ENCODE measurements at places on chromosomes 2 and 18.

GRCh38 chr2:190809876-190810525 lies 70.6 kb upstream of the GLS start:
- no peak for DNase-seq

- DNase-seq: no peak
Measured at GRCh38 chr2:18925296-18925695, 335.9 kb upstream of the NT5C1B start.

DNA sequence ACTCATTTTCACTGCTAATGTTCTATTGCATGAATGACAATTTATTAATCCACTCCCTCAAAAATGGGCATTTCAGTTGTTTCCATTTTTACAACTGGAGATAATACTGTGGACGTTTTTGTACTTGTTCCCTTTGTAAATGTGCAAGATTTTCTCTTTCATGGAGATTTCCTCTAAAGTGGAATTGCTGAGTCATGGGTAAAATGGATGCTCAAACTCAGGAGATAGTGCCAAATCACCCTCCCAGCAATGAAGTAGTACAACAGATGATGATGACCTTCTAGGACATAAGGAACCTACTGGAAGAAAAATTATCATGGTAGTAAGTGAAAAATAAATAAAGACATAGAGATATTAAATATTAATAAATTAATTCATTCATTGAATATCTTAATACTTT lies 460.8 kb upstream of the CHST9 start:
- DNase-seq: no peak

DNA sequence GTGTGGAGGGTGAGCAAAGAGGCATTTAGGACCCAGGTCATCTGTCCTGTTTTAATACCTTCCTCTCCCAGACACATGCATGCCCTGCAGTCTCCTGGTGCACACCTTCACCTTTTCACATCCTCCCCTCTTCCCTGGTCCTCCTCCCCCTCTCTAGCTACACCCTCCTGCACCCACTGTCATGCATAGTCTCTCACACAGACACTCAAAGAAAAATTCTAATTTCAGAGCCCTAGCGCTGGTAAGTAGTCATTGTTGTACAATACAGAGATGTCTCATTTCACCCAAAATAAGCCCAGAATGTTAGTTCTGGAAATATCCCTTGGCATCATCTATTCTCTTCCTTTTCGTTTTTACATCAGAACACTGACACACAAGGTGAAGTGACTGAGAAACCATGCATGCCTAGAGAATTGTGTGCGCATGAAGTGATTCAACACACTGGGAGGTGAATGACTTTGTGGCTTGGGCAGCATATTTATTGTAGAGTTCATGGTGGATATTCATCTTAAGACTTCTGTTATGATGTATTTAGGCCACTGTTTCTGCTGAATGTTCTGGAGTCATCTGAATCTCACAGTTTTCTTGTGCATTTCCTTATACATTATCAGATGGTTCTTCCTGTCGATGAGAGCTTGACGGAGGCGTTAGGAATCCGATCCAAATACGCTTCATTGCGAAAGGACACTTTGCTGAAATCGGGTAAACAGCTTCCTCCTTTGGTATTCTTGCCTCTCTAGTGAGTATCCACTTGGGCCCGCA lies 69.9 kb downstream of the COA5 start:
- peak; percentile 27 for DNase-seq

DNA sequence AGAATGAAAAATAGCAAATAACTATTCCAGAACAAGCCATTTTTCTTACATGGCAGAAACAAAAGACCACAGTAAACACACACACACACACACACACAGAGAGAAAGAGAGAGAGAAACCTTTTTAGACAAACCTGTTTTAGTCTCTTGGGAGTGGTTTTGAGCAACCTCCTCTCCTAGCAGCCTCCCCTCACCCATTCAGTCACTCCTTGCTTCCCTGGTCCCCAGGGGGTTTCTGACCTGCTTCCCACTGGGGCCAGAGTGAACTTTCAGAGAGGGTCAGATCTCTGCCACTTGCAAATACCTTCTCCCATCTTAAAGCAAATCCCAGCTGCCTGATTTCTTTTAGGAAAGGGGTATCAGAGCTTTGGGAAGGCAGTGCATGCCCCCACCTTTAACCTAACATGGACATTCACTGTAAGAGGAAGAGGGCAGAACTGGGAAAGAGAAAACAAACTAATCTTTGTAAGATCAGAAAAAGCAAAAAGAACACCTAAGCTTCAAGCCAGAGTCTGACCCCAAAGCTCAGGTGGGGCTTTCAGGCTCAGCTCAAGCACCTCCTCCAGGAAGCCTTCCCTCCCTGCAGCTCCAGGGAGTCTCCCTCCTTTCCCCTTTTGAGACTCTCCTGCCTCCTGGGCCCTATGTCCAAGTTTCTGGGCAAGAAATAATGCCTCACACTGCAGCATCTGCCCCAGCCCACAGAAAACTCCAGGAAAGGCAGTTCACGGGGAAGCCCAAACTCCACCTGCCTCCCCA lies 2.7 kb downstream of the SDC1 start:
- no peak for DNase-seq

GRCh38 chr2:138373993-138374408 lies 127.6 kb upstream of the SPOPL start:
- DNase-seq: no peak

GRCh38 chr18:48657447-48658120 lies 118.8 kb downstream of the CTIF start:
- no peak for DNase-seq

- DNase-seq: no peak
Measured at GRCh38 chr2:63081404-63081803, 30.8 kb downstream of the OTX1 start.

- DNase-seq: no peak
Measured at GRCh38 chr2:173652767-173653431, 298.2 kb downstream of the CDCA7 start.

DNA sequence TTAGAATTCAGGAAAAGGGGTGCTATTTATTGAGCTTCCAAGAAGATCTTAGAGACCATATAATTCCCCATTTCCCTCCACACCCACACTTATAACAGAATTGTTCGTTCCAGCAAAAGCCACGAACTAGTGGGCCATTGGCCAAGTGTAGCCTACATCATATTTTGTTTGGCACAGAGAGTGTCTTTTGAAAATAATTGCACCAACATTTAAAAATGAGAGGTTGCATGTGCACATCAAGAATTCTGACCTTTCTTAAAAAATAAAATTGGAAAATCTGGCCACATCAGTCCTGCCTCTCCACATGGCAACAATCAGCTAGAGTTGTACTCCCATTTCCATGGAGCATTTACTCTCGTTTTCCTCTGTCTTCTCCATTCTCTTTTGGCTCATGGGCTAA lies 655.5 kb upstream of the FANCL start:
- DNase-seq: no peak

GRCh38 chr2:85681372-85681763 lies 12.8 kb upstream of the GNLY start:
- DNase-seq: no peak

GRCh38 chr2:15201009-15201408 lies 360.1 kb downstream of the NBAS start:
- no peak for DNase-seq

DNA sequence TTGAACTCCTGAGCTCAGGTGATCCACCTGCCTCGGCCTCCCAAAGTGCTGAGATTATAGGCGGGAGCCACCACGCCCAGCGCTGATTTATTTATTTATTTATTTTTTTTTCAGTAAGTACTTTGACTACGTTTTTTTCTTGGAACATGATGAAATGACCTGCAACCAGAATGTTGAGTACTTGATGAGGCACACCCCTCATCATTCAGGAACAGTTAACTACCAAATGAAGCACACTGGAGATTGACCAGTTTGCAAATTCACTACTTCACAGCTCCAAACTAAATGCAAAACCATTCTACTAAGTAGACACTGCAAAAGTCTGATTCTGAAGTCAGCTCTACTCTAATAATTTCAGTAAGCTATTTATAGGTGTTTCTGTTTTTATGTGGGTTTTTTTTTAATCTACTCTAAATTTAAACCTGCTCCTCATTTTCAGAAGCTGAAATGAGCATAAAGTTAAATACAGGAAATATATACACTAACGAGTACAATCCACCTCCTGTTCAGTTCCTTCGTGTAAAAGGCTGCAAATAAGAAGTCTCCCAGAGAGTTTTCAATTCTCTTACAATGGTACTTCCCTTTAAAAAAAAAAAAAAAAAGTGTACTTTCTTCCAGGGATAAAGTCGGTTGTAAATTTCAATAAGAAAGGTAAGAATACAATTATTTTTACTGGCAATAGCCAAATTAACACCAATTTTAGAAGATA lies 1.4 kb downstream of the GFPT1 start:
- no peak for DNase-seq

DNA sequence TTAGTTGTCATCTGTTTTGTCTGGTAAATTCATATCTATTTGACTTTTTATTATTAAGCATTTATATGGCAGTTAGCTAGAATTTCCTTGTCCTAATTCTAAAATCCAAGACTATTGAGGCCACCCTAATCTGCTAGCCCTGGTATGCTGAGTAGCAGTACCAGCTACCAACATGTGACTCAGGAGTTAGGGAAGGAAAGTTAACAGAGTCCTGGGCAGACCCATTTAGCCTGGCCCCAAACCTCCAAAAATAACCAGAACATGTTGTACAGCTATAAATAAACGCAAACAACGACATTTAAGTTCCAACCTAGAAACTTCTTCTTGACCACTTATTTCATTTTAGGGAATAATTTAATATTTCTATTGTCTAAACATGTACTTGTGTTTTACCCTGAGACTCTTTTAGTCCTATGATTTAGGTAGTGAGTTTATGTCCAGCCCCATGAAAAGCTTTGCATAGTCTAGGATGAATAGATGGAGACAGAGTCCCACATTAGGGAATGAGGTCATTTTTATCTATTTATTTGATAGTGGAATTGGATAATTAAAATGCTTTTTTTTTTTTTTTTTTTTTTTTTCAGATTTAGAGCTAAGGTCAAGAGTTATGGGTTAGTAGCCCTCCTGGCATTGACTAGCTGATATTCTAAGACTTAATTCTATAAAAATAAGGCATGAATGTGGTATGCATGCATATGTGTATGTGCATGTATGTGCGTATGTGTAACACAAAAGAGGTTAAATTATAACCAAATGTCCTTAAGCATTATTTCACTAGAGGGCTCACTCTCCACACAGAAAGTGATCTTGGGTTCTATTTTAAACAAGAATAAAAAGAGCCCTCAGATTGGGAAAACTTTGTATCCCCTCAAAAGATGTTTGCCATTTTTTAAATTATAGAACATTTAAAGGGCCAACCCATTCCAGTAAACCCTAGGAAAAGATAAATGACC lies 160.1 kb upstream of the MAPRE2 start:
- DNase-seq: no peak

DNA sequence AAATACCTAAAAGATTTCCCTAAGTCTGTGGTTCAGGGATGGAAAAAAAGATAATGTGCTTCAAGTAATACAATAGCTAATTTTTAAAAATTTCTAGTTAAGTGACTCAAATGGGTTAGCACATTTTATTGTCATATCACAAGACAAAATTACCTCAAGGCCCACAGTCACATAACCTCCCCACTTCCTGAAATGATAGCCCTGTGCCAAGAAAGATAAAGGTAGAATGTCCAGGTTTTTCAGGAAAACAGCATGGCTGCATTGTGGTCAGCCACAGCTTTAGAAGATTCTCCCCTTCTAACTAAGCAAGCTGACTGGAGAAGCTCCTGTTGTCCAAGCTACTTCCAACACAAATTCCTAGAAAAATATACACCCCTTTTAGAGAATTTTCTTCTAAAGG lies 127.1 kb upstream of the SLC35G4 start:
- DNase-seq: no peak

DNA sequence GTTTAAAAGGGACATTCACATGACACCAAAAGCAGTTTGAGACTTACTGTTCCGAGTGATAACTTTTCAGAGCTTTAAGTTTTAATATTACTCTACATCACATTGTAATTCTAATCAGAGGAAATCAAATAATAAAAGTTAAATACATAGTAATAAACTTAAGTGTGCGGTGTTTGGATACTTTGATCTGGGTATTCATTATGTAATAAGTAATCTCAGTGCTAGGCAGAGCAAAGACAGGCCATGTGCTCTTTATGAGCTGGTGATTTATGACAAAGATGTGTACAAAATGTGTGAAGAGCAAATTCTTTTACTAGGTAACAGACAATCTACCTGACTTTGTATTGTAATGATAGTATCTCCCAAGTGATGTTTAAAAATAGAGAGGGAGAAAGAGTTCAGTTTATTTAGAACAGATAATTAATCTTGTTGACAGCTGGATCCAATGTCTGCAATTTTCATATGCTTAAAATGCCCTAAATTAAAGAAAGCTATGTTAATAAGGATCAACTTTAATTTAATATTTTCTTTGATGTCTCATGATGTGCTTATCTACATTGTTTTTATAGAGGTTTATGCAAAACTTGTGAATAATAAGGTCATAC lies 4.4 kb downstream of the CFAP221 start:
- DNase-seq: no peak

DNA sequence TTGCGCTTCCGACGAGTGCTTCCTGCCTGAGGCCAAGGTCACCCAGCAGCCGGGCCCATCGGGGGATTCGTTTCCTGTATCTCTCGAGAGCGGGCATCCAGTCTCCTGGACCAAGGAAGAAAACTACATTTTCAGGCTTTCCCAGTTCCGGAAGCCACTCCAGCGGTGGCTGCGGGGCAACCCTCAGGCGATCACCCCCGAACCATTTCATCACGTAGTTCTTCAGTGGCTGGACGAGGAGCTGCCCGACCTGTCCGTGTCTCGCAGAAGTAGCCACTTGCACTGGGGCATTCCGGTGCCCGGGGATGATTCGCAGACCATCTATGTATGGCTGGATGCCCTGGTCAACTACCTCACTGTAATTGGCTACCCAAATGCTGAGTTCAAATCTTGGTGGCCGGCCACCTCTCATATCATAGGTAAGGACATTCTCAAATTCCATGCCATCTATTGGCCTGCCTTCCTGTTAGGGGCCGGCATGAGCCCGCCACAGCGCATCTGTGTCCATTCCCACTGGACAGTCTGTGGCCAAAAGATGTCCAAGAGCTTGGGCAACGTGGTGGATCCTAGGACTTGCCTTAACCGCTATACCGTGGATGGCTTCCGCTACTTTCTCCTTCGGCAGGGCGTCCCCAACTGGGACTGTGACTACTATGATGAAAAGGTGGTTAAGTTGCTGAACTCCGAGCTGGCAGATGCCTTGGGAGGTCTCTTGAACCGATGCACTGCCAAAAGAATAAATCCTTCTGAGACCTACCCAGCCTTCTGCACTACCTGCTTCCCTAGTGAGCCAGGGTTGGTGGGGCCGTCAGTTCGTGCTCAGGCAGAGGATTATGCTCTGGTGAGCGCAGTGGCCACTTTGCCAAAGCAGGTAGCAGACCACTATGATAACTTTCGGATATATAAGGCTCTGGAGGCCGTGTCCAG lies 1.0 kb downstream of the MARS2 start:
- DNase-seq: peak; percentile 5

GRCh38 chr18:45049578-45050319 lies 369.1 kb downstream of the SETBP1 start:
- no peak for DNase-seq

GRCh38 chr2:136407952-136408318 lies 290.0 kb upstream of the CXCR4 start:
- DNase-seq: no peak

DNA sequence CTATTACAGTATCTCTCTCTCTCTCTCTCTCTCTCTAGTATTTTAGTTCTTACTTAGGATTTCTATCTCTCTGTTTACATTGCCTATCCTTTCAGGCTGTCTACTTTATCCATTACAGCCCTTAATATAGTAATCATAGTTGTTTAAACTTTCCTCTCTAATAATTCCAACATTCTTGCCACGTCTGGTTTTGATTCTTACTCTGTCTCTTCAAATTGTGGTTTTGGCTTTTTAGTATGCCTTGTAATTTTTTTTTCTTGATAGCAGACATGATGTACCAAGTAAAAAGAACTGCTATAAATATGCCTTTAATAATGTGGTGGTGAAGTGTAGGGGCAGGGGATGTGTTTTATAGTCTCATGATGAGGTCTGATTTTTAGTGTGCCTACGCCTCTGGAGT lies 1809.5 kb upstream of the CELF4 start:
- DNase-seq: no peak
